ENCODE measurements at places on chromosomes 1 and 21.

DNA sequence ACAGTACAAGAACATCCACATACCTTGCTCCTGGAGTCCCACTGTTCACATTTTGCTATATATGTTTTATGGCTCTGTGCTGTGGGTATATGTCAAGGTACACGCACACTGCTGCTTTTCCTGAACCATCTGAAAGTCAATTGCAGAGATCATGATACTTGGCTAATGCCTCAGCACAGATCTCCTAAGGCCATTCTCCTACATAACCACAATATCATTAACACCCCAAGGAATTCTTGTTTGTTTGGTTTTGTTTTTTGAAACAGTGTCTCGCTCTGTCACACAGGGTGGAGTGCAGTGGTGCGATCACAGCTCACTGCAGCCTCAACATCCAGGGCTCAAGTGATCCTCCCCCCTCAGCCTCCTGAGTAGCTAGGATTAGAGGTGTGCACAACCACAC is 16.0 kb downstream of the CTNNBIP1 start:
- no peak for DNase-seq

DNA sequence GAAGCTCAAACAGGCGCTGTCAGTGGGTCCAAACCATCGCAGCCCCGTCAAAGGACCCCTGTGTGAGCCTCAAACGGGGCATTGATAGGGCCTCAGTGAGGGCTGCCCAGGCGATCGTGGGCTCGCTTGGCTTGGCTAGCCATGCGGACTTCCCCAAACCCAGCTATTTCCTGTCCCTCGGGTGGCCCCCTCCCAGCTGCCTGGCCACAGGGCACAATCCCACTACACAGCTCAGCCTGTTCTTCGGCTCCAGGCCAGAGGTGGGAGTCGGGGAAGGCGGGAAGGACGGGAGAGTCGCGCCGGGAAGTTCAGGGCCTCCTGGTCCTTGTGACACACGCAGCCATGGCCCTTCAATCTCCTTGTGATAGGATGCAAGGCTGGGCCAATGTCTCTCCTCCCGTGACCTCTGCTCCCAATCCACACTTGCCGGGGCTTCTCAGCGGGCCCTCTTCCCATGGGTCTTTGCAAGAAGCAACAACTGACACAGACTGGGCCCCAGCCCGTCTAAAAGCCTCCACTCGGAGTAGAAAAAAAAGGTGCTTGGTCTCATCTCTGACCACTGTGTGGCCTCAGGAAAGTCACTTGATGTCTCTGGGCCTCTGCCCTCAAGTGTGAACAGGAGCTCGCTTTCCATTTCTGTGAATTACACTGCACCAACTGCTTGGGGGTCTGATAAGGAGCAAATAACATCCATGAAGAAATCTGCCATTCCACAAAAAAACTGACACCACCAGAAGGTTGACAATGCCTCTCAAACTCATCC is 7.1 kb upstream of the MATN1 start:
- no peak for DNase-seq

- DNase-seq = no peak
Measured at GRCh38 chr1:96144636-96145035, 576.9 kb upstream of the PTBP2 start.

- DNase-seq = peak; percentile 77
Measured at GRCh38 chr1:186082235-186082937, 292.7 kb downstream of the TPR start.

- DNase-seq = no peak
Measured at GRCh38 chr1:53656747-53657530, 82.0 kb downstream of the GLIS1 start.

- no peak for DNase-seq
Measured at GRCh38 chr1:185520188-185520920, 203.3 kb upstream of the IVNS1ABP start.

- DNase-seq = no peak
Measured at GRCh38 chr1:226624526-226624925, 76.0 kb downstream of the STUM start.

All from kidney epithelial cell (primary cell).